D721Med (cell line): ENCODE measurements at places on chromosomes 1 and 21.

DNA sequence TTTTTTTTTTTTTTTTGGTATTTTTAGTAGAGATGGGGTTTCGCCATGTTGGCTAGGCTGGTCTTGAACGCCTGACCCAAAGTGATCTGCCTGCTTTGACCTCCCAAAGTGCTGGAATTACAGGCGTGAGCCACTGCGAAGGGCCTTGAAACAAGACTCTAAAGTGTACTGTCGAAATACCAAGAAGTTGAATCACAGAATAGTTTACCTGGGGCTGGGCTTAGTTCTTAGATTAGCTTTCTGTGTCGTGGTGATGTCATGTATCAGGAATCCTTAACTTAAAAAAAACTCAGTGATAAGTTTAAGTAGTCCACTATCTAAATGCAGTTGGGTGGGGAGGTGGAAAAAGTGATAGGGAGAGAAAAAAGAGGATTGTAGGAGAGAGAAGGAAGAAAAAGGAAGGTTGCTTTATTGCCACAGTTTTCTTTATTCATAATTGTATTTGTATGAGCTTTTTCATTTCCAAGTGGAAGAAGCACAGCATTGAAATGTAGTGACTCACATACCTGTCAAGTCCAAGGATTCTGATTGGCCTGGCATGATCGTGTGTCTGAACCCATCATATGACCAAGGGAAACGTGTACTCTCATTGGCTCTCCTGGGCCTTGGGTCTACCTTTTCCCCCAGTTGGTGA lies 13.4 kb downstream of the ITSN1 start:
- no peak for DNase-seq

- no peak for DNase-seq
Observed at GRCh38 chr21:29221253-29221744, 77.4 kb upstream of the BACH1 start.

- no peak for DNase-seq
Observed at GRCh38 chr1:8701794-8702471, 115.5 kb downstream of the RERE start.

DNA sequence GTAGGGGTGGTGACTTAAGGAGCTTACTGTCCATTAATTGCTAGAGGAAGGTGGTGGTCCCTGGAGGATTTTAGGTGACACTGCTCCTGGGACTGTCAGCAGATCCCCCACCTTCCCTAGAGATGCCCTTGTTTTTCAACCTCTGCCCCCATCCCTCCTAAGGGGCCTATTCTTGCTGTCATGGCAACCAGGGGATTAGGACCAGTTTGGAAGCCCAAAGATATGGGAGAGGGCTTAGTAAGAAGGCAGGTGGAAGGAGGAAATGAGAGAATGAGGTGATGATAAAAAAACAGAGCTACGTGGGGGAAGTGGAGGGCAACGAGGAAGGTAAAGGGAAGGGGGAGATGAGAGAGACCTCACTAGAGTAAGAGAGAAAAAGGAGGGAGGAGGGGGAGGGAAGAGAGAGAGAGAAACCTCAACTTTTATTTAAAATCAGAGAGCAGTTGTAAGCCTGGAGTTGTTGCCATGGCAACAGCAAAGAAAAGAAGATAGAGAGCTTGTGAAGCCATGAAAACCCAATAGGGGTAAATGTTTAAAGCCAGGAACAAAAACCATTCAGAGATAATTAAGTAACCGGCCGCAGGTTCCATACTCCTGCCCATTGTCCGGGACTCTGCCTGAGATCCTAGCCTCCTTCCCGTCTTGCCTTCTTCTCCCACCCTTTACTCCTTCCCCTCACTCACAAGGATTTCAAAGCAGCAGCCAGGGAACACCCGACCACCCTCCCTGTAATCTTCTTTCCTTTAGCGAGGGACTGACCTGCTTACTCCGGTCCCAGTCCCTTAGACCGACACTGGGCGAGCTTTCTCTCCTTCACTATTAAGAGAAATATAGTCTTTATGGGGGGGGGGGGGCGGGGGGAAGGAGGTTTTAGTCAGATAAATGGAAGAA lies 20.6 kb downstream of the KIRREL1 start:
- no peak for DNase-seq

DNA sequence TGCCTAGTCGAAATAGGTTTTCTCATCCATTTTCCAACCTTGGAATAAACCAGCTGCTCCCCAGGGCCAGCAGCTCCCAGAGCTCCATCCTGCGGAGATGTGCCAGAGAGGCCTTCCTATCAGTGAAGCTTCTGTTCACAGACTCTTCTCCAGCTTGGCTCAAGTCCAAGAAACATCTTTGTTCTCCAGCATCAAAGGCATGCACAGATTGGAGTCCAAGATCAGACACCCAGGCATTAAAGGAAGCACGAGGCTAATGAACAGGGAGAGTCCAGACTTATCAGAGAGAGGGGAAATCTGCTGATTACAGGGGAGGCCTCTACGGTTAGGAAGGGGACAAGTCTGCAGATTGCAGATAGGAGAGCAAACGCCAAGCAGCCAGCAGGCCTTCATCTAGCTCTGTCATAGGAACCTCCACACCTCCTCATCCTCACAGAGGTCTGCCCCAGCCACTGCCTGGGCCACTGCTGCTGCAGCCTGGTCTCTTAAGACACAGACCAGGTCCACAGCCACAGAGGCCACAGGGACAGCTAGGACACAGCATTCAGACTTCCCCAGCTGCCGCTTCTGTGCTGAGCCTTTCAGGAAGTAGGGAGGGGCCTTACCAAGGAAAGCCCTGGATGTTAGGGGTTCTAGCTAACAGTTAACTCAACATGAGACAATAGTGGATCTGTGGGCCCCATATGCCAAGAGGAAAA lies 3.4 kb downstream of the PRR9 start:
- DNase-seq, result no peak

GRCh38 chr1:101388904-101389546 lies 152.2 kb downstream of the S1PR1 start:
- DNase-seq, result no peak

DNA sequence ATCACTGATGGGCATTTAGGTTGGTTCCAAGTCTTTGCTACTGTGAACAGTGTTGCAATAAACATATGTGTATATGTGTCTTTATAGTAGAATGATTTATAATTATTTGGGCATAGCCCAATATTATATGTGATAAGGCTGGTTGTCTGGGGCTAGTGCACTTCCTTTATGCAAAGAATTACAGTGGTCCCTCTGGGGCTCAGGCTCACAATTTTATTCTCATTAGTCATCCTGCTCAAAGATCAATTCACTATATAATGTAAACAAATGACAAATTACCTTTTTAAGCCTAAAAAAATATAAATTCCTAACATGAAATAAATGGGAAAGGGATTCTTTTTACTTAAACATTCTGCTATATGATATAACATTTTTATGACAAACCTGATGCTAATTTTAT lies 5.0 kb downstream of the PLPPR4 start:
- no peak for DNase-seq

GRCh38 chr1:44040846-44041245 lies 9.6 kb upstream of the SLC6A9 start:
- DNase-seq, result no peak

GRCh38 chr1:163471779-163472650 lies 150.3 kb downstream of the NUF2 start:
- peak; percentile 26 for DNase-seq

GRCh38 chr1:175078629-175079028 lies 11.0 kb downstream of the TNN start:
- DNase-seq, result no peak

DNA sequence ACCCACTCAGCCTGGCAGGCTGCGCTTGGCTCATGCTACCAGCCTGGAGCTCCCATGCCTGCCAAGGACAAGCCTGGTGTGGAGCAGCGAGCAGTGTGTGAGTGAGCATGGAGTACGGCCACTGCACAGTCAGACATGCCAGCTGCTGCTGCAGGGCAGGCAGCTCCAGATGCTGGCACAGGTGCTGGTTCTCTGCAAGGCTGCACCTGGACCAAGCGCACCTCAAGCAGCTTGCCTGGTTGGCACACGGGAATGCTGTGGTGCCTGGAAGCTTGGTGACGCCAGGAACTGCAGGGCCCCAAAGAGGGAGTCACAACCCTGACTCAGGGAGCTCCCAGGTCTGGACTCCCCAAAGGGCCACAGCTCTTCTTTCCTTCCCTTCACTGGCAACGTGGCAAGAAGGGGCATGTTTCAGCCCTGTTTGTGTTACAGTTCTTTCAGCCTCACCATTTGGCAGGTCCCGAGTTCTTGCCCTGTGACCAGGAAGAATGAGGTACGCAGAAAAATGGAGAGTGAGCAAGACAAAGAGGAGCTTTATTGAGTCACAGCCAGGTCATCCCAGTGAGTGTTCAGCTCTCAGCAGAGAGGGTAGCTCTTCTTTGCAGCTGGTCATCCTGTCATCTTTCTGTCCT lies 26.1 kb downstream of the ACOT7 start:
- DNase-seq, result no peak

GRCh38 chr1:218878369-218878768 lies 295.3 kb upstream of the LYPLAL1 start:
- DNase-seq, result no peak

- no peak for DNase-seq
Observed at GRCh38 chr21:33901412-33902288, 14.0 kb downstream of the ATP5PO start.

DNA sequence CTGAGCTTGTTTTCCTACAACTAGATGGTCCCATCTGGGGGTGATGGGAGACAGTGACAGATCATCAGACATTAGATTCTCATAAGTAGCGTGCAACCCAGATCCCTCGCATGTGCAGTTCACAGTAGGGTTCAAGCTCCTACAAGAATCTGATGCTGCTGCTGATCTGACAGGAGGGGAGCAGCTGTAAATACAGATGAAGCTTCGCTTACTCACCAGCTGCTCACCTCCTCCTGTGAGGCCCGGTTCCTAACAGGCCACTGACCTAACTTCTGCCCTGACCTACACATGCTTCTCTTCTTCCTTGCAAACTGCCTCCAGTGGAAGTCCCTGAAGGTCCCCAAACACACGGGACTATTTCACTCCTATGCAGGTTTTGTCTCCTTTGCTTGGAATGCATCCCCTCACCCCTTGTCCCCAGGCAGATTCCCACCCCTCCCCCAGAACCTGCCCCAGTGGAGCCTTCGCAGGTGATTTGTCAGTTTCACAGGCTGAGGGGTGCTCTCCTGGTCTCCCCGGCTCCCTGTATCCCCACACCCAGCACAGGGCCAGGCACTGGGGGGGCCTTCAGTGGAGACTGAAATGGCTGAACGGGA lies 5.7 kb upstream of the ZBTB48 start:
- DNase-seq, result no peak

DNA sequence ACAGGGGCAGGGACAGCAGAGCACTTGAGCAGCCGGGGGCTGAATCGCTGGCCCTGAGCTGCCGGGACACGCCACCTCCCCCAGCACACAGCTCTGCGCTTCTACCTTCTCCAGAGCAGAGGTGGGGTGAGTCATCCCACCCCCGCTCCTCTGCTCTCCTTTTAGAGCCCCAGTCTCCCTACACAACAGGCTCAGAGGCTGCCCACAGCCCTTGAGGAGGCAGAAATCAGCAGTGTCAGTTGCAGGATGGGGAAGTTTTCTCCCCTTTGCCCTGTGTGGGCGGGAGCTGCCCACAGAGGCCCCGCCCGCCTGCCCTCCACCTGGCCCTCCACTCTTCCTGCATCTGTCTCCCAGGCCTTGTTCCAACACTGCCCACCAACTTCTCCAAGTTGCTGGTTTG lies 94.6 kb downstream of the STUM start:
- no peak for DNase-seq

DNA sequence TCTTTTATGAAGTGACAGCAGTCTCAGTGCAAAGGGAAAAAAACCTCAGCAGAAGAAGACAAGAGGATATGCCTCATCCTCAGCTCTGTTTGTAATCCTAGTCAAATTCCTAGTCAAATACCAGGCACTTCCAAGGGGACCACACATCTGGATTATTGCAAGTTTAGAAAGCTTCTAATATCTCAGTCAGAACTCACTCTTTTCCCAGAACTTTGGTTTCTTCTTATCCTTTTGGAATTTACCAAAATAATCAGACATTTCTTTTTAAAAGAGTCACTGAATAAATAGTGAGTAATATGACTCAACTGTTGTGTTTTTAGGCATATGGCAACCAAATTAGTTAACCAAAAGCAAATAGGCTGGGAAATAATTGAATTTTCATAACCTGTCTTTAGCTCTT lies 47.8 kb downstream of the PRRX1 start:
- DNase-seq, result no peak

GRCh38 chr1:70462611-70463010 lies 51.5 kb downstream of the CTH start:
- DNase-seq, result no peak

DNA sequence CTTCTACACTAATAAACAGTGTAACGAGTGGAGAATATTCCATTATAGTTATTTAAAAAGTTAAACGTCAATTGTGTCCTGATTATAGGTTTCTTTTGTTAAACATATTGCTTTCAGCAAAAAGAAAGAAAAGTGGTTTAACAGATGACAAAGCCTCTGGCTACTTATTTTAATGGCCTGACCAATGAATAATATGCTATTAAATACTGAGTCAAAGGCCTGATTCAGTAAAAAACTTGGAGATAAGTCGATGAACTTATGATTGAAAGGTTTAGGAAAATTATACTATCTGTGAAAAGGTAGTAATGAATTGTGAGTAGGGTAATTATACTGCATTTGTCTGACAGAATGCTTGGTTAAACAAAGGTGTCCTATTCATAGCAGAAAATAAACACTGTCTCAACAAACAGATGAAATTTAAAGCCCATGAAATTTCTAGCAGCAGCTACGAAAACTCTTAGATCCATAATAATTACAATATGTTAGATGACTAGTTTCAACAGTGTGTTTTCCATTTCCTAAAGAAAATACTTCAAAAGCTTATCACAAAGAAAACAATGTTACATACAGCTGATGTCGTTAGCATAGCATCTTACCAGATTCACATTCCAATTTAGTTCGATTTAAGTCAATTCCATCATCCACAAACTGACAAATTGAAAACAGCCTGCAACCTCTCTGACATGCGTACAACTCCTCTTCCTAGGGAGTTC lies 6.2 kb downstream of the TMEM59 start:
- DNase-seq, result no peak

- no peak for DNase-seq
Observed at GRCh38 chr1:154784924-154785531, 85.1 kb downstream of the KCNN3 start.

- no peak for DNase-seq
Observed at GRCh38 chr21:25911730-25912401, 177.1 kb downstream of the GABPA start.

- DNase-seq, result no peak
Observed at GRCh38 chr21:41926807-41927171, 27.0 kb downstream of the C2CD2 start.

- no peak for DNase-seq
Observed at GRCh38 chr1:69535490-69535889, 32.2 kb upstream of the LRRC7 start.

DNA sequence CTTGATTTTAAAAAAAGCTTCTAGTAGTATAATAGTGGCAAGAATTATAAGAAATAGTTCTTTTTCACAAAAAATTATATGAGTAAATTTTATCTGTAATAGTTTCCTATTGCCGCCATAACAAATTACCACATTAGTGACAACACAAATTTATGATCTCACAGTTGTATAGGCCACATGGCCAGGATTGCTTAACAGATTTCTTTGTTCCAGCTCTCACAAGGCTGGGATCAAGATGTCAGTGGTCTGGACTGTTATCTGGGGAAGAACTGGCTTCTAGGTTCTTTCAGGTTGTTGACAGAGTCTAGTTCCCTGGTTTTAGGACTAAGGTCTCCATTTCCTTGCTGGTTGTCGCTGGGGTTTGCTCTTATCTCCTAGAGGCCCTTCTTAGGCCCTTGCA lies 236.4 kb downstream of the USP25 start:
- no peak for DNase-seq

- DNase-seq, result no peak
Observed at GRCh38 chr1:21662426-21663247, 6.5 kb downstream of the RAP1GAP start.

GRCh38 chr1:233379869-233380438 lies 52.4 kb downstream of the MAP3K21 start:
- no peak for DNase-seq
